ENCODE measurements at places on chromosomes 16 and 17. TPM values are rescaled to one million over a fixed set of nuclear protein-coding genes. Genes with fewer than 3 reads are reported as not detected.
A peak's percentile ranks its signal among the peaks of the same experiment; 100 is the strongest.

ARHGDIG gene
- polyA plus RNA-seq: not detected

PERCC1 gene
- not detected for polyA plus RNA-seq

WRAP53 gene
- 14.9 TPM for polyA plus RNA-seq

KRT17 gene
- polyA plus RNA-seq: not detected

TPSAB1 gene
- not detected for polyA plus RNA-seq

TP53TG3C gene
- not detected for polyA plus RNA-seq

C16orf92 gene
- not detected for polyA plus RNA-seq

ANKRD13B gene
- not detected for polyA plus RNA-seq

KCNJ16 gene
- not detected for polyA plus RNA-seq

GRCh38 chr17:61338000-61338798 lies 61.4 kb upstream of the TBX2 start:
- no peak overlapping the region for H3K4me3 ChIP-seq
- no peak for DNase-seq
- no peaks in the 10 kb centered on the region for H3K4me1 ChIP-seq
- no peaks in the 10 kb centered on the region for H3K36me3 ChIP-seq
- peak overlapping the region; percentile 13 for H3K27ac ChIP-seq

GRCh38 chr16:49416001-49416675 lies 42.5 kb downstream of the C16orf78 start:
- no peak for DNase-seq
- no peaks in the 10 kb centered on the region for H3K27me3 ChIP-seq
- no peaks in the 10 kb centered on the region for H3K36me3 ChIP-seq

DNA sequence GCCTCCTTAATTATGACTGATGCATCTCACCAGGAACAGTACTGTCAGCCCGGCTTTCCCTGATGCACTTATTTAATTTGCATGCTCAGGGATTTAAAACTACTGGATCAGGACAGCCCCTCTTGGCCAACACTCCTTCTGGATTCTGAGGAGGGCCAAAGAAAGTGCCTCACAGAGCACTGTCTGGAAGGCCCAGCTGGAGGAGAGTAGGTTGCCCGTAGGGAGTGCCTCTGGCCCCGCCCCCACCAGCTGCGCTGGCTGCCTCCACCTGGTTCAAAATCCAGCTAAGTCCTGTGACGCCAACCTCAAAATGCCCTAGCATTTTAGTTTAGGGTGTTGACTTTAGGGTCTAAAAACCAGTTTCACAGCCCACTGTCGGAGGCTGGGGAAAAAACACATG lies 49.4 kb upstream of the SREBF1 start:
- no peak overlapping the region for H3K4me3 ChIP-seq
- H3K36me3 ChIP-seq: peaks cover 2% of the 10 kb centered on the region
- no peak overlapping the region for H3K27ac ChIP-seq
- DNase-seq: no peak

GRCh38 chr16:2855536-2855935 lies 2.4 kb downstream of the PRSS22 start:
- H3K27me3 ChIP-seq: peaks cover 37% of the 10 kb centered on the region
- peaks cover 6% of the 10 kb centered on the region for H3K4me1 ChIP-seq
- no peak overlapping the region for H3K27ac ChIP-seq
- H3K4me3 ChIP-seq: no peak overlapping the region

- DNase-seq: no peak
- no peaks in the 10 kb centered on the region for H3K27me3 ChIP-seq
- no peak overlapping the region for H3K27ac ChIP-seq
- H3K4me1 ChIP-seq: peaks cover 40% of the 10 kb centered on the region
- H3K4me3 ChIP-seq: no peak overlapping the region
Measured at GRCh38 chr17:20975566-20975965, 67.2 kb downstream of the USP22 start.

DNA sequence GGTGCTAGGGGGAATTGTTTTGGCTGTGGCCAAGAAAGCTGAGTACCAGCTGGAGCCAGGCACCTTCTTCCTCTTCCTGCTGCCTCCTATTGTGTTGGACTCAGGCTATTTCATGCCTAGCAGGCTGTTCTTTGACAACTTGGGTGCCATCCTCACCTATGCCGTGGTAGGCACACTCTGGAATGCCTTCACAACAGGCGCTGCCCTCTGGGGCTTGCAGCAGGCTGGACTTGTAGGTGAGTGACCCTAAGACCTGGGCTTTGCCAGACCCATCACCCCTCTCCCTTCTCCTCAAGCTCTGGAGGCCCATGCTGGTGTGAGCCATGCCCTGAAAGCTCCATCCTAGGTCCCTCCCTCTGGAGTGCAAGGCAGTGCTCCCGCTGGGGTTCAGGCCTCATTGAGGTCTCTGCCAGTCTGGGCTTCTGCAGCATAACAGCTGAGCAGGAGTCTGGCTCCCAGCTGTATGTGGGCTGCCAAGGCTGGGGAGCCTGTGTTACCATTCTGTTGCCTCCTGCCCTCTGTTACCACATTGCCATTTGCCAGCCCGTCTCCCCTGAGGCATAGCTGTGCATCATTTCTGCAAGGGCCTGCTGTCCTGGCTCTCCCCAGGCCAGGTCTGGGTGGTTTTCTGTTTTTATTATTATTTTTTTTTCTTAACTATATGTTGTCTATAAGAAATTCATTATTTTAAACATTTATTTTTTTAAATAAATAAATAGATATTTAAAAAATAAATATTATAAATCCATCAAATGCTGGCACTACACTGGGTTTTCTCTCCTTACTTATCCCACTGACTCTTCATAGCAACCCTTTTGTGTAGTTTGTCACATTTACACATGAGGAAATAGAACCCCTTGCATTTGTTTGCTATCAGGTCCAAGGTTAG lies 4.1 kb downstream of the SLC9A5 start:
- H3K27ac ChIP-seq: no peak overlapping the region
- no peak overlapping the region for H3K4me3 ChIP-seq
- no peak for DNase-seq

GRCh38 chr17:57249520-57249919 lies 6.8 kb upstream of the MSI2 start:
- no peaks in the 10 kb centered on the region for H3K4me1 ChIP-seq
- H3K27ac ChIP-seq: no peak overlapping the region
- no peak overlapping the region for H3K4me3 ChIP-seq
- H3K27me3 ChIP-seq: no peaks in the 10 kb centered on the region
- peaks cover 9% of the 10 kb centered on the region for H3K36me3 ChIP-seq
- no peak for DNase-seq

DNA sequence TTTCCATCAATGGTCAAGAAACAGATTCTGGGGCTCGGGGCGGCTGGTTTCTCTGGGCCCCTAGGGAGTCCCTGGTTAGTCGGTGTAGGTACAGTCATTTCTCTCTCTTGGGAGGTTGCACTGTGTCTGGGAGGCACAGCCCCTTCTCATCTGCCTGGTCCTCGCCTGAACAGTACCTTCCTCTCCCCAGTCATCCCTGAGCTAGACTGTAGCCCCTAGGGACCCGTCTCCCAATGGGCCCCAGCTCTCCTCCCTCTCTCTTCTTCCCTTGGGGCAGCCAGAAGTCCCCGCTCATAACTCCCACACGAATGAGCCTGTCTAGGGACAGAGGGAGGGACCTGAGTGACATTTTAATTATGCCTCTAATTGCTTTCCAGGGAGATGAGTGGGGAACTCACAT lies 20.2 kb upstream of the CPSF4L start:
- no peak overlapping the region for H3K27ac ChIP-seq
- no peaks in the 10 kb centered on the region for H3K4me1 ChIP-seq
- H3K36me3 ChIP-seq: no peaks in the 10 kb centered on the region
- H3K27me3 ChIP-seq: no peaks in the 10 kb centered on the region
- no peak overlapping the region for H3K4me3 ChIP-seq

DNA sequence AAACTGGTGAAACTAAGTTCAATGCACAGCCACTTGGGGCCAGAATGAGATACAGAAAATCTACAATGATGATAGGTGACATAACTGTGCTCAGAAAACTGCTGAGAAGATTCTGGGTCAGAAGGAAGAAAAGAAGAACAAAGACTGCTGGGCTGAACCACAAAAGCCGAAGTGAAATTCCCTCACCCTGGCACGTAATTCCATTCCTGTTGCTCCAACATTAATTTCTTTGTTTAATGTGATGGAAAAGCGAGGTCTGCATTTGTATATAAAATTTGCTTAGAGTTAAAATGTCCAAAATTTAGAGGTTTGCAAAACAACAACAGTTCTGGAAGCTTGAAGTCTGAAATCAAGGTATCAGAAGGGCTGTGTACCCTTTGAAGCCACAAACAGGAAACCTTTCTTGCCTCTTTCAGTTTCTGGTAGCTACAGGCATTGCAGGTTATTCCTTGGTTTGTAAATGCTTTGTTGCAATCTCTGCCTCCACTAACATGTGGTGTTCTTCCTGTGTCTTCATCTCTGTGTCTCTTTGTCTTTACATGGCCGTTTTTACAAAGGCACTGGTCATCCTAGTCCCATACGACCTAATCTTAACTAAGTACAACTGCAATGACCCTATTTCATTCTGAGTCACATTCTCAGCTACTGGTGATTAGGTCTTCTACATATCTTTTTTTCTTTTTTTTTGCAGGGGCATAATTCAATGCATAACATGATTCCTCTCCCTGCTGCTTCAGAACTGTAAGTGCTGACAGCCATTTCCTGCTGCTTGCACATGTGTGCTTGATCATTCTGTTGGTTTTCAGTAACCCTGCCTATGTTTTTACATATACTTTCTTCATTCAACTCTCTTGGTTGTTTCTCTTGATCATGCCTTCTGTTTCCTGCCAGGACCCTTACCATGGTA lies 603.0 kb upstream of the CDH8 start:
- H3K27me3 ChIP-seq: no peaks in the 10 kb centered on the region
- no peak for DNase-seq
- H3K36me3 ChIP-seq: no peaks in the 10 kb centered on the region
- H3K27ac ChIP-seq: no peak overlapping the region
- H3K4me1 ChIP-seq: no peaks in the 10 kb centered on the region
- no peak overlapping the region for H3K4me3 ChIP-seq

DNA sequence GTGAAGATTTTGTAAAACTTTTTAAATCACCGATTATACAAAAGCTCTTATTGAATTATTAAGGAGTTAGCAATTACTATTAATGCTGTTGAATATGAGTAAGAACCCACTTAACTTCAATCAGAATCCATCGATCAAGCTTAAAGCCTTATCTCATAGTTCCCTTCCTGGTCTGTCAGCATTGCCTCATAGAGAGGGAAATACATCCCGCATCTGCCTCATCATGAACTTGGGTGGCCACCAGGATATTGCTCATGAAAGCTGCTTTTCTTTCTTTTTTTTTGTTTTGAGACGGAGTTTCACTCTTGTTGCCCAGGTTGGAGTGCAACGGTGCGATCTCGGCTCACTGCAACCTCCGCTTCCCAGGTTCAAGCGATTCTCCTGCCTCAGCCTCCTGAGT lies 66.7 kb downstream of the PIGL start:
- peaks cover 40% of the 10 kb centered on the region for H3K4me1 ChIP-seq
- no peak overlapping the region for H3K27ac ChIP-seq
- H3K4me3 ChIP-seq: no peak overlapping the region
- DNase-seq: no peak
- H3K27me3 ChIP-seq: no peaks in the 10 kb centered on the region

- H3K36me3 ChIP-seq: no peaks in the 10 kb centered on the region
- H3K4me3 ChIP-seq: peak overlapping the region; percentile 82
- H3K27me3 ChIP-seq: no peaks in the 10 kb centered on the region
- H3K27ac ChIP-seq: peak overlapping the region; percentile 81
- peaks cover 92% of the 10 kb centered on the region for H3K4me1 ChIP-seq
Measured at GRCh38 chr16:89407282-89407924, 83.0 kb downstream of the ANKRD11 start.

GRCh38 chr17:79001190-79002020 lies 8.2 kb downstream of the CANT1 start:
- no peak for DNase-seq
- no peak overlapping the region for H3K27ac ChIP-seq
- H3K4me3 ChIP-seq: no peak overlapping the region
- no peaks in the 10 kb centered on the region for H3K27me3 ChIP-seq
- no peaks in the 10 kb centered on the region for H3K36me3 ChIP-seq

DNA sequence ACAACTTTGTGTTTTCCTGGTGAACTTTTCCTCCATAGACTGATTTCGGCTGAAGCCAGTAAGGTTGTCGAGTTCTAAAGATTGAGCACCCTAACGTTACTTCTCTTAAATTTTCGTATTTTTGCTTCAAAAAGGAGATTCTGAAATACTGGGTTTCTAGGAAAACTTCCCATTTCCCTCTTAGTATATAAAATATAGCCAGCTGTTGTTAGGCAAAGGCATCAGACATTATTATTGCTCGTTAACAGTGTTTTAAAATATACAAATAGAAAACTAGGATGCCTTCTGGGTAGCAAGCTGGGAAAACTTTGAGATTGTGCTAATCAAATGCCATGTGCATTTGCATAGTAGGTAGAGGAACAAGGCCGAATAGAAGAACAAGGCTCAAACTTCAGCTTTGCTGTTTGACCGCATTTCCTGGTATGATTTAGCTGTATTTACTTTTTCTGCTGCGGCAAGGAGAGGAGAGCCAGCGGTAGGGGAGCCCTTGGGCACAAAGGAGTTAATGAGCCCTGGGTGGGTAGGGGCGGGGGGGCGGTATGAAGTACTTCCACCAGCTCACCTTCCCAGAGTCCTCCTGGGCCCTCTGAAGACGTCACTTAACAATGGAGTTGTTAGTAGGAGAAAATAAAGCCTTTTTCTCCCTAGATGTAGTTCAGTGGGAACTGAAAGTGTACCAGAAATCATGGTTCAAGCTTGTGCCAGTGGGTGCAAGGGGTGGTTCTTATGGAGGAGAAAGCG lies 151.9 kb downstream of the MSI2 start:
- H3K27me3 ChIP-seq: no peaks in the 10 kb centered on the region
- peaks cover 2% of the 10 kb centered on the region for H3K36me3 ChIP-seq
- peak overlapping the region; percentile 65 for H3K4me3 ChIP-seq
- peak; percentile 14 for DNase-seq
- H3K4me1 ChIP-seq: peaks cover 35% of the 10 kb centered on the region
- H3K27ac ChIP-seq: peak overlapping the region; percentile 85

DNA sequence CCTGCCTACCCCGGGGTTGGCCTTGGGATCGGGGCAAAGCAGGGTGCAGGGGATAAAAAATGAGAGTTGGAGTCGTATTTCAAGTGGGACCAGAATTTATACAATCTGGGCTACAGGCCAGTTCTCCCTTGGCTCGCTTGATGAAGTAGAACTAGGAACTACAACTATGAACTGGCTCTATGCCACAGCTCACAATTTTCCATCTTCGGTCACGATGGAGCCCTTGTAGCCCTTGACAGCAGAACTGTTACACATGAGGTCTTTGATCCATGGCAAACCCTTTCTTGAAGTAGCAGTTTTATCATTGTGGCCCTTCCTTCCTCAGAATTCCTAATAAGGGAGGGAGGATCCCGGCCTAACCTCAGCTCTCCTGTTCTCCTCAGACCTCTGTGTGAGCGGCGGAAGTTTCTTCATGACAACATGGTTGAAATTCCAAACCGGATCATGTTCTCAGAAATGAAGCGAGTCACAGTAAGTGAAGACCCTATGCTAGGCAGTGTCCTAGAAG lies 17.1 kb downstream of the LIG3 start:
- H3K27me3 ChIP-seq: no peaks in the 10 kb centered on the region
- H3K27ac ChIP-seq: no peak overlapping the region
- H3K36me3 ChIP-seq: peaks cover 11% of the 10 kb centered on the region
- DNase-seq: no peak
- peaks cover 7% of the 10 kb centered on the region for H3K4me1 ChIP-seq
